Muscle of back (tissue), 13 donors: ENCODE measurements at places on chromosomes 5 and 9.

DNA sequence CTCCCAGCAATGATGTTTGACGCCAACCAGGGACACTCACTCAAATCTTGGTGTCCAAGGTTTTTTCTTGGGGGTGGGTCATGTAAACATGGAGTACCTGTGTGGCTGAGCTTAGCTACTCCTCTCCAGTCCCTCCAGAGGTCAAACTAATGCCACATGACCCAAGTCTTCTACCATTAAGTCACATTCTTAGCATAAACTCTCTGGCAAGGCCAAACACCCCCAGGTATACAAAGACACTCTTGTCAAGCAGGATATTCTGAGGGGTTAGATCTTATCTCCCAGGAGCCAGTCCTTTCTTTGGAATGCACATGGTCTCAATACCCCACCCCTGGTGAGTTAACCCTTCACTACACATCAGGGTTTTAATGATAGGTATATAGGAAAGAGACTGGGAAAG, 161.4 kb downstream of the PDZD2 start:
- DNase-seq, result no peak

DNA sequence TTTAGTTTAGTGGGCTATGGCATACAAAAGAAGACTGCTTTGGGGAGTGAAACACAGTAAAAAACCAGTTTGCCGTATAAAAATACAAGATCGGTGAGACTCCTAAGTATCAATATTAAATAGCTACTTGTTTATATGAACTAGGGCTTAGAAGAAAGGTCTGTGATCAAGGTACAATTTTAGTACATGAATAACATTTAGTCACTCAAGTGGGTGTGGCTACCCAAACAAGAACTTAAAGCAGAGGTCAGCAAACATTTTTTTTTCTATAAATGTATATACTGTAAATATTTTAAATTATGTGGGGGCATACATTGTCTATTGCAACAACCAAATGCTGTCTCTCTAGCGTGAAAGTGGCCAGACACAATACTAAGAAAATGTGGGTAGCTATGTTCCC, 1452.5 kb upstream of the NUDT12 start:
- DNase-seq, result no peak

- DNase-seq, result no peak
These were observed 10.6 kb downstream of the PLEKHG4B start for GRCh38 chr5:102411-103043.

DNA sequence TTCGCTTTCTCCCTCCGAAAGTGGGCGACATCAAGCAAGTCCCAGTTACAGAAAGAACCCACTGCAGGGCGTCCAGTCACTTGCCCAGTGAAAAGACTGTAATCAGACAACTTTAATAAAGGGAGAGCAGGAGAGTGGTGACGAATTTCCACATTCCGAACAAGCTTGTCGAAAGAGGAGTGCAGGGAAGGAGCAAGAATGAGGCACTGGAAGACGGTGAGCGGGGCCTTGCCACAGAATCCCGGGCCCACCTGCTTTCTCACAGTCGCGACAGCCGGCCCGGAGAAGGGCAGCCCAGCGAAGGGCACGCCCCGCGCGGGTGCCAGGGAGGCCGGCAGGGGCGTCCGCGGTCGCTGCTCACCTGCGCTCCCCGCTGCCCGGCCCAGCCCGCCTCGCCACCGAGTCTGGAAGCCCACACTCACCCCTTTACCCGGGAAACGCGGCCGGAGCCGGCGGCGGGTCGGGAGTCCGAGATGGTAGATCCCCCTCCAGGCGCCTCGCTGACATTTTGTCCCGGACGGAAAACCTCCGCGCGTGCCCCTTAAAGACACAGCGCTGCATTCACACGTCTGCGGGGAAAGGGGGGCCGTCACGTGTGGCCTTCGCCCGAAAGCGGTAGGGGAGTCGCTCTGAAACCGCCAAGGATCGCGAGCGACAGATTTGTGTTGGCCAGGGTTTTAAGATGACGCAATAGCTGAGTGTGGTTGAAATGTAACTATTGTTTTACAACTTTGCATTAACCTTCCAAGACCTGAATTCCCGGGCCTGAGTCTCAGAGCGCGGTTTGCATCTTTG, at the start of gene ZBED3:
Gene ZBED3 (minus strand): TSS at position 597 of the 795 bp plus-strand sequence. CDS start 9,407 bp downstream, outside the sequence.
- DNase-seq, result peak; percentile 93

- DNase-seq, result no peak
These were observed 32.0 kb downstream of the PLPP1 start for GRCh38 chr5:55502759-55503158.

- DNase-seq, result no peak
These were observed 510 bp downstream of the NOXA1 start for GRCh38 chr9:137423514-137424291.

GRCh38 chr9:120715389-120715924, 1.2 kb upstream of the MEGF9 start:
- peak; percentile 72 for DNase-seq

GRCh38 chr5:73957397-73958001, 331.5 kb downstream of the ARHGEF28 start:
- no peak for DNase-seq

- no peak for DNase-seq
These were observed 6.4 kb upstream of the ATOX1 start for GRCh38 chr5:151764801-151765200.

GRCh38 chr5:153470736-153471135, 19.7 kb upstream of the GRIA1 start:
- DNase-seq, result no peak

- DNase-seq, result no peak
These were observed 712.0 kb downstream of the CETN3 start for GRCh38 chr5:89697581-89697980.

DNA sequence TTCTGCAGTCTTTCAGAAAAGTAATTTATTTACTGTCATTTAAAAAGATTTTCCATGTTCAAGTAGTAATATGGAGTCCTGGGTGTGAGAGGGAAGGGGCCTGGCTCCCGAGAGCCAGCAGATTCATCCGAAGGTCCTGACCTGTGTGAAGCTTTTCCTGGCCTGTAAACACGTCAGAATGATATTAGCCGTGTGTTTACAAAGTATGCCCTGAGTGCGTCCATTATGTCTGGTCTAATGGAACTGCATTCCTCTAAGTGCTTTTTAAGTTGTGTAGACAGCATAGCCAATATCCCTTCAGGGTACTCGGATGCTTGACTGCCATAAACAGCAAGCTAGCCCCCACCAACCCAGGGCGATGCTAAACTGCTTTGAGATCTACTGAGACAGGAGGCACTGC, 495.2 kb downstream of the AGTPBP1 start:
- DNase-seq, result no peak

DNA sequence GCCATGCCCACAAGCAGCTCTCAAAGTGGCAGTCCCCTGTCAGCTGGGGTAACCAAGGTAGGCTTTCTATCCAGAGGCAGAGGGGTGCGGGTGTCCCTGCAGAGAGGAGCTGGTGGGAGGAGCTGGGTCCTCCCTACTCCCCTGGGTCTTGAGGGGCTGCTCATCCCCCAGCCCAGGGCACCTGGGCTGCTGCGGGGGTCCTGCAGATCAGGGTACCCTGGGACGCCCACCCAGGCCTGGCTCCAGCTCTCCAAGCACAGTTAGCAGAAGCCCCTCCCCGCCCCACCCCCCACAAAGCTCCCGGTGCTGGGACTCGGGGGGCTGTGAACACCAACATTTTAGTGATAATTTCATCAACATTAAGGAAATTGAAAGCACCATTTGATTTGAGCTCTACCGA, 29.8 kb downstream of the VAV2 start:
- no peak for DNase-seq

DNA sequence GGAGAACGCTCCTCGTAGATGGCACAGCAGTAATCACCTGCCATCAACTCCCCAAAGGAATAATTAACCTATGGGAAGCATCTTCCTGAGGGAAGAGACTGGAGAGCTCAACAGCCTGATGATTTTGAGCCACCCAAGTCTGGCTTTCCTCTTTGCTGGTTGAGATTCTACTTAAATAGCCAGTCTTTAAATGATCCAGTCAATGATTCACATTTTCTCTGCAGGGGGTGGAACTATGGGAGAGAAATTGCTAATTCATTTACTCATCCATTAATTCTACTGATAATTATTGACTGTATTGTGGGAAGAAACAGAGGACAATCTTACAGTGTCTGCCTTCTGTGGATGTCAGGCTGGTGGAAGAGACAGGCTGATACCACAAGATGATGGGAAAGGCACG, 355.0 kb upstream of the PANK3 start:
- DNase-seq, result no peak

- no peak for DNase-seq
These were observed 17.9 kb upstream of the SPINK4 start for GRCh38 chr9:33222031-33222430.

DNA sequence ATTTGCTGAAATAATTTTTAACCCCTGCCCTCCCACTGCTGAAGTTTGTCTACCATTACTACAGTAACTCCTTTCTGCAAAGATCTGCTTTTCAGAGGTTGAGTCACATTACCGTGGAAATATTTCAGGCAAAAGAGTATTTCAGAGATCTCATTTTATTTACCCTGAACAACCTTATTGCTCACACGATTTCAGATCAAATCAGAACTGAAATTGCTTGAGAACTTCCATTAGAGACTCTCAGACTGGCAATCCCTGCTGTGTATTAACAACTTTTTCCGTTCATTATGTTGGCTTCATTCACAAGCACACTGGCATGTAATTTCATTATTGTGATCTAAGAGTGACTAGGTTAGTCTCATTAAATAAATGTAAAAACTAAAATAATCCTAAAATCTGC, 16.1 kb downstream of the NR6A1 start:
- no peak for DNase-seq

DNA sequence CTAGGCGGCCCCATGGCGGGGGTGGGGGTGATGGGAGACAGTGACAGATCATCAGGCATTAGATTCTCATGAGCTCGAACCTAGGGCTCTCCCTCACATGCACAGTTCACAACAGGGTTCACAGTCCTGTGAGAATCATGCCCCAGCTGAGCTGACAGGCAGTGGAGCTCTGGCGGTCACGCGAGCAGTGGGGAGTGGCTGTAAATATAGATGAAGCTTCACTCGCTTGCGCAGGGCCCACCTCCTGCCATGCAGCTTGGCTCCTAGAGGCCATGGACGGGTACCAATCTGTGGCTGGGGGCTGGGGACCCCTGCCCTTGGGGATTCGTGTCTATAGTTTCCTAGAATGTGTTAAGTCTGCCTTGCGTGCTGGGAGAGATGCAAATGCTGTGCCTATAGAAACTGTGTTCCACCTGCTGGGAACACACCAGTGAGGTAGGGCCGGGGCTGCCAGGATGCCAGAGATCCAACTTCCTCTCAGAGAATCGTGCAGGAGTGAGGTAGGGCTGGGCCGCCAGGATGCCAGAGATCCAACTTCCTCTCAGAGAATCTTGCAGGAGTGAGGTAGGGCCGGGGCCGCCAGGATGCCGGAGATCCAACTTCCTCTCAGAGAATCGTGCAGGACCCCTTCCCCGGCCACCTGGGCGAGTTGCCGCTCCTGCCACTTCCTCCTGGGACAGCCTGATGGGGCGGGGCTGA, 14.1 kb upstream of the EXOC3 start:
- no peak for DNase-seq

DNA sequence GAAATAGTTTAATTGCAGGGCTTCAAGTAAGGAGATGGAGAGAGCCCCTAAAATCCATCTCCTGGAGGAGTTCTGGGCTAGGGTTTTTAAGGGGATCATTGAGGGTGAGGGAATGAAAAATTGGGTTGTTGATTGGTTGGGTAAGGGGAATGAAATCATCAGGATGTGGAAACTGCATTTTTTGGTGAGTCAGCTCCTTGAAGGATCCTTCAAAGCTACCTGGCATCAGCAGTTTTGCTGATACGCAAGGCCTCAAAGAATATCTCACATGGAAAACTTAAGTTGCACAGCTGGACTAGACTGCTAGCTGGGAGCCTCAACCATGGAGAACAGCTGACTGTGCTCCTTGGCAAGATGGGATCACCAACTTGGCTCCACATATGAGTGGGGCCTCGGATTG, 136.7 kb downstream of the FGF10 start:
- DNase-seq, result no peak

- DNase-seq, result peak; percentile 75
These were observed 1.1 kb downstream of the LARP1 start for GRCh38 chr5:154756009-154756867.

DNA sequence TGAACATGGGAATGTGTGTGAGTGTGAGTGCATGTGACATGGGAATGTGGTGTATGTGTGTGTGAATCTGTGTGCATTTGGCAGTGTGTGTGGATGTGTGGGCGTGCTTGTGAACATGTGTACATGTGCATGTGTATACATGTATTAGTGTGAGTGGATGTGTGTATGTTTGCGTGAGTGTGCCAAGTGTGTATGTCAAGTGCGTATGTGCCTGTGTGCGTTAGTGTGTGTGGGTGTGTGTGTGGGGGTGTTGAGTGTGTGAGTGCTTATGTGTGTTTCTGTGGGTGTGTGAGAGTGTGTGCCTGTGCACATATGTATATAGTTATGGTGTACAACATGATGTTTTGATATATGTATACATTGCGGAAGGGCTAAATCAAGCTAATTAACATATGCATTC, 244.3 kb downstream of the GADD45G start:
- no peak for DNase-seq

DNA sequence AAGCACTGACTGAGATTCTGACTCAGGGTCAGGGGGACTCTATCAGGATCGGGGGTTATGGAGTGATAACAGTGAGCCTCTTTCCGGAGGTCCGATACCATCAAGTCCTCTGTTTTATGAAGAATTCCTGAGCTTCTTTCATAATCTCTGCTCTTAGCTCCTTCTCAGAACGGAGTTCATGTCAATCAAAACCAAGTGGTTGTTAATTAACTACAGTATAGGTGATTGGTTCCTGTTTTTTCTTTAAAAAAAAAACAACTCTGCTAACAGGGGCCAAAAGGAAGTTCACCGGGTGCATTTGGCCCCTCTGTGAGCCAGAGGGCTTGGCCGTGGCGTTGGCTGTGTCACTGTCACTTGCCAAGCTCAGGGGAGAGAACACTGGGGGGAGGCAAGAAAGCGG, 4.0 kb downstream of the GFI1B start:
- no peak for DNase-seq

GRCh38 chr5:41925555-41925951, 472 bp downstream of the FBXO4 start:
- DNase-seq, result no peak

DNA sequence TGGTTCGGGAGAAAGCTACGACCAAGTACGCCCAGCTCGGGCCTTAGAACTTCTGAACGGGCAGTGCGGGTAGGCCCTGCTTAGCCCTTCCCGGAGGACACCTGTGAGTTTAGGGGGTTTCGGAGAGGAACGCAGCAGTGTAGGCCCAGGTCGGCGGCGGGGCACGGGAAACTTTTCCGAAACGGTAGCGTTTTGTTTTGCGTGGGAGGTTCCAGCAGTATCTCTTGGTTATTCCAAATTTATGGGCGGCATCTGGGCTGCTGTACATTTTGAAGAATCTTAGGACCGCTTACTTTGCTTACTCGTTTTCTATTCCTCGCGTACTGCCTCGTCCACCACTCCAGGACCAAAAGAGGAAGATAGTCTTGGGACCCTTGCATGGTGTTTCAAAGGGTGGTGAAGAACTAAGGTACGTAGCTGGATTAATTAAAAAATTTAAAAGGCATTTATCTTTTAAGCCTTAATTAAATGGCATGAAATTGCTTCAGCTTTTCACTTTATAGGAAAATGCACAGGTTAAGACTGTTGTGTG, 492 bp downstream of the TENT2 start:
- DNase-seq, result no peak
